ENCODE measurements at places on chromosomes 3 and 15.

GRCh38 chr3:171427771-171428320 is 32.4 kb downstream of the TNIK start:
- no peak for DNase-seq

- DNase-seq, result no peak
Measured at GRCh38 chr3:46571684-46572083, 5.6 kb upstream of the LRRC2 start.

GRCh38 chr15:70185251-70185711 is 87.6 kb upstream of the TLE3 start:
- no peak for DNase-seq

DNA sequence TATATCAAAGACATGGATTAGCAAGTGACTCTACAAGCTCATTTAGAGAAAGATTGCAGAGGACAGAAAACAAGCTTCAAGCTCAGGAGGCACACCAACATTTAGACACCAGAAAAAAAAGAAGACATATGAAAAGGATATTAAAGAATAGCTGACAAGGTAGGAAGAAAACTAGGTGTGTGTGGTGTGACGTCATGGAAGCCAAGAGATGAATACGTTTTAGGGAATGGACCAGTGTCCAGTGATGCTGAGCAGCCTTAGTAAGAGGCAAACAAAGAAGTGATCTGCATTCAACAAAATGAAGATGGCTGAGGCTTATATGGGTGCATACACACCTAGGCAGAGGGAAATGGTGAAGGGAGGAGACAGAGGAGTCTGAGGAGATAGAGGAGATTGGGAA is 377.4 kb downstream of the ROBO1 start:
- no peak for DNase-seq

- DNase-seq, result no peak
Measured at GRCh38 chr15:95645791-95646338, 684.6 kb upstream of the NR2F2 start.

GRCh38 chr15:58608129-58608590 is 141.3 kb downstream of the ADAM10 start:
- DNase-seq, result no peak

DNA sequence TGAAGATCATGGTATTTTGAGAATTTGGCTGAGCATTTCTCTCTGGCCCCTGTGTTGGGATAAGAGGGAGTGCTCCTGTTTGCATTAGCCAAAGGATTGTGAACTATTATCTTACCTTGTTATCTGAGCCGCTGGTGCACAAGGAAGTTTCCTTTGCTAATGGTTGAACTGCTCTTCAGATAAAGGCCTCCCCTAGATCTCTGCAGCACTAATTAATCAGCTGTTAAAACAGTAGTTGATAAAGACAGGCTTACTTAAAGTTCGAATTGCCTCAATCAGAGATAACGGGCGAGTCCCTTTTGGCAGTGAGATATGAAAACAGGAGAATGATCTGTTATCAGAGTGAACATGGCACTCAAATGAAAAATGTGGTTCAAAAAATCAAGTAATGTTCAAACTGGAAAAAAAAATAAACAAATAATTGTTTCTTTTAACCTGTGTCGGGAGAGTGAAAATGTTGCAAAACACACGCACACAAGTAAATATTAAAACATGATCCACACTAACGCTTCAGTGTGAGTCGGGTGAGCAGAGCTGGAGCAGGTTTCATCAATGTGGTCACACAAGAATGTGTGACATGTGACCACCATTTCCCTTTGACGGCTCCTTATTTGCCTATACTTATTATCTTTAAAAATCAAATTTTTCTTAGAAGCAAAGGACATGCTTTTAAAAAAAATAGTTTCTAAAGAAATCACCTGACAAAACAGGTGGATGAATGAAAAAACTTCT is 469.1 kb downstream of the SOX2 start:
- DNase-seq, result no peak

Data from T follicular helper cell (primary cell).